CD4-positive, alpha-beta T cell treated with Interleukin-17A for 1 hour (primary cell): ENCODE measurements at places on chromosomes 5 and 9.

DNA sequence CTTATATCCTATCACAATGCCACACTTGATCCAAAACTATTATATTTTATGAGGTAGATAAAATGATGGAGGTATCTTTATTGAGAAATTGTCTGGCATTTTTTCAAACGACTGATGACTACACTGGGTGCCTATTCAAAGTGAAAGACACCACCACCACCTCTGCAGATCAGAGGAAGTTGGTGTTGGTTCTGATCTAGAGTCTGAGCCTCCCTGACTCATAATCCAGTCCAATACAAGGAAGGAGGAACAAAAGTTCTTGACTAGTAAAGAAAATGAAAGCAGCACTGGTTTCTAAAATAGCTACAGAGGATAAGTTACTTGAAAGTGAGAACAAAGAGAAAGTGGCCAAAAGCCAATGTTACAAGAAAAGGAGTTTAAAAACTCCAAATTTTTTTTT is 139.9 kb downstream of the RFX3 start:
- no peak for DNase-seq

- DNase-seq: no peak
These were observed 1672.0 kb upstream of the CDH9 start for GRCh38 chr5:28710360-28710759.

DNA sequence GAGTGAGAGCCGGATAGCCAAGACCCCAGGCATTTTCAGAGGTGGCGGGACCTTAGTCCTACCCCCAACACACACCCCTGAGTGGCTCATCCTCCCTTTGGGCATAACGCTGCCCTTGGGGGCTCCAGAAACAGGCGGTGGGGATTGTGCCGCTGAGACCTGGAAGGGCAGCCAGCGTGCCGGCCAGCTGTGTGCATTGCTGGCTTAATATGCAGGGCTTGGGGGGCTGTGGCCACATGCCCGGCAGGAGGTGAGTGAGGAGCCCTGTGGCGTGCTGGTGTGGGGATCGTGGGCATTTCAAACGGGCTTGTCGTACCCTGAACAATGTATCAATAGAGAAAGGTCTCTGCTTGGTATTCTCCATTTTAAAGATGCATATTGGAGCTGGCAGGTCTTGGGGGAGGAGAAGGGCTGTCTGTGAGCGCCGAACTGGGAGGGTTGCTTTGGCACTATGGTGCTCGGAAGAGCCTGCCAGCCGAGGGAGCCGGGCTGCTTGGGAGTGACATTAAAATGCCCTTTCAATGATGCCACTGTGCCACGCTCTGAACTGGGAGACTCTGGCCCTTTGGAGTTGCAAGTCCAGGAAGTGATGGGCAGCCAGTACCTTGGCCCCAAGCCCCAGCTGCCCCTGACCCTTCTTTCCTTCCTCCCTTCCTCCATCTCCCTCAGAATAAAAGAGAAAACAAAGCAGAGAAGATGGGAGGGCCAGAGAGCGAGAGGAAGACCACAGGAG is 11.2 kb upstream of the OLFM1 start:
- DNase-seq: no peak

- no peak for DNase-seq
These were observed 72.0 kb upstream of the CKMT2 start for GRCh38 chr5:81161012-81161601.

DNA sequence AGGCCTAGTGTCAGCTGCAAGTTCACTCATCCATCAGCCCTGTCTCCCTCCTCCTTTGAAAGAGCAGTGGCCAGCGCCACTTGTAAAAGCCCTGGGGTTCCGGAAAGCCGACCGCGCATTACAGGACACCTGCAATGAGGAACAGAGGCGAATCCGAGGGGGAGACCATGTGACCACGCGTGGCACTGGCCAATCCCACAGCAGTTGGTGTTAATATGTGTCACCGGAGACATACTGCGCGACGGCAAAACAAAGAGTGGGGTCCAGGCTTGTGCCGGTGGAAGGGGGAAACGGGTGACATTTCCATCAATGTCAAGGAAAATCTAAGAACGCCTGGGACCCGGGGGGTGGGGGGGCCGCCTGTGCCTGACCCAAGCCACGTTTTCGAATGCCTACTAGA is 480.8 kb downstream of the SPATA31A7 start:
- no peak for DNase-seq

DNA sequence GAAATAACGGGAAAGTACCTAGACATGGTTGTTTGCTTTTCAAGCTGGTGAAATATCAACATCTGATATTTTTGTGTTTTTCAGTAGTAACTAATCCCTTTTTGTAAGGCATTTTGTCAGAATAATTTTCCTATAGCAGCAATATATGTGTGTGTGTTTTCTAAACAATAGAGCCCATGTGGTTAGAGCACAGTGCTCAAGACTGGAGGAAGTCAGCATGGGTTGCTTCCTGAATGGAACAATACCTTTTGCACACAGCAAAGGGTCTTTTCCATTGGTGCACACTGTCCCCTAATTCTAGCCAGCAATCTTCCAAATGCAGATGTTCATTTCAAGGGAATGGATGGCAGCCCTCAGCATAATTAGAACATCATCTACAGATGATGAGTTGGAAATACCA is 270.1 kb downstream of the AOPEP start:
- DNase-seq: no peak

DNA sequence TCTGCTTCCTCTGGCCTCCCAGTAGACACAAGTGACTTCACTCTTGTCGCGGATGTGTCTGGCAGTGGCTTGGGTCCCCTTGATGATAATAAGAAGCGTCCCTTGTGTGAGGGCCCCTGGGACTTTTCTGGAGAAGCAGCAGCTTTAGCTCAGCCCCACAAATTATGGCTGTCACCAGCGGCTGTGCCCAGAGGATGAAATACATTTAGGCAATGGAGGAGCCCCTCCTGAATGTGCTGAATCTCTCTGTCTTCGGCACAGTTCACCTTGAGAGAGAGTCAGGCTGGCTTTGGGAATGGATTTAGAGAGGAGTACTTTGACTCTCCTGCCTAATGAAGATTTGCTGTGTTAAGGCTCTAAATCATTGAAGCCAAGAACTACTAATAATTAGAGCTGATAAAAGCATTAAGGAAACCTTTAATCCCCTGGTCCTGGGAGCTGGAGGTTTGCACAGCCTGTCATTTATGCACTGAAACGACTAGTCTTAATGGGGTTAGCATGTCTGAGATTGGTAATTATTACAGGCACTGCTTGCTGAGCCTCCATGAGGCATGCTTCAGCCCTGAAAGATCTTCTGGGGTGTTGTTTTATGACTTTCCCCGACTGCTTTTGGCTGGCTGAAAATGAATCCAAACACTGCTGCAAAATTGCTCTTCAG is 127.0 kb downstream of the TENT4A start:
- DNase-seq: no peak

DNA sequence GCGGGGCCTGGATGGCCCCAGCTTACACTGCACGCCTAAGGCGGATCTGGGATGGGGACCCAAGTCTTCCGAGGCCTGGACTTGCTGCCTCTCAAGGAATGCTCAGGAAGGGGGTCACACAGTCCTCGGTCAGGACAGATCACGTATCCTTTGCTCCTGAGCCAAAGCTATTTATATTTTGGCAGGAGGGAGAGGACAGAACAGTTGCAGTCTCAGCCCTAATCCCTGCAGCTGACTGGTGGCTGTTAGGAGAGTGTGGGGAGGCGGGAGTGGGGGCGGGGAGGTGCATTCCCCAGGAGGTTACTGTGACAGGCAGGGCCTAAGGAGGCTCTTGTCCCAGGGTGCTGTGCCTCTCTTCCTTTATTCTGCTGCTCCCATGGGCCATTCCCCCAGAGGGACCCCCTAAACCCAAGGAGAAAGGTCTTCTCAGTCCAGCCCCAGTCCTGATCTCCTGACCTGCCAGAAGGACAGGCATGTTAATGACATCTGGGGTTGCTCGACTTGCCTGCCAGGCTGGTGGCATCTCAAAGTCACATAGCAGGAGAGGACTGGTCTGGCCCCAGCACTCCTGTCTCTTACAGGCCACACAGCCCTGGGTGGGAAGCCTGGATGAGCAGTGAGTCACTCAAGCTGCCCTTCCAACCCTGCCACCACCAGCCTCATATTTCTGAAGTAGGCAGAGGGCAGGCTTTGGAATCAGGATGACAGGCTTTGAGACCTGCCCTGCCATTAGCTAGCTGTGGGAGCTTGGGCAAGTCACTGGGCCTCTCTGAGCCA is 51.9 kb downstream of the COL27A1 start:
- DNase-seq: no peak

- no peak for DNase-seq
These were observed 204.6 kb upstream of the CD180 start for GRCh38 chr5:67401172-67401571.

- DNase-seq: no peak
These were observed 1369.8 kb upstream of the NUDT12 start for GRCh38 chr5:104932431-104932830.

DNA sequence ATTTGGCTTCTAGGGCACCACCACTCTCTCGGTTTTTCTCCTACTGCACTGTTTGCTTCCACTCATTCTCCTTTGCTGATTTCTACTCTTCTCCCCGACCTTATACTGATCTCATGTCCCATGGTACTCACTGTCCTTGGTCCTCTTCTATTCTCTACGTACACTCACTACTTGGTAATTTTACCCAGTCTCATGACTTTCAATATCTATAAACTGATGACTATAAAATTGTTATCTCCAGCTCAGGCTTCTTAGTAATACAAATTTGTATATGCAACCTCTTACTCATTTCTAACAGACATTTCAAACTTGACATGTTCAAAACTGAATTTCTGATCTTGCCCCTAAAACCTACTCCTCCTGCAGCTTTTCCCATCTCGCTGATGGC is 4.1 kb downstream of the RAPGEF6 start:
- no peak for DNase-seq

- peak; percentile 58 for DNase-seq
These were observed 592 bp downstream of the UBAP2 start for GRCh38 chr9:34047864-34048726.

- DNase-seq: no peak
These were observed 198.9 kb downstream of the LURAP1L start for GRCh38 chr9:12973710-12974109.

- DNase-seq: no peak
These were observed 332 bp downstream of the SGCD start for GRCh38 chr5:156327296-156327695.

- DNase-seq: no peak
These were observed 9.6 kb downstream of the MCC start for GRCh38 chr5:113478691-113479090.

DNA sequence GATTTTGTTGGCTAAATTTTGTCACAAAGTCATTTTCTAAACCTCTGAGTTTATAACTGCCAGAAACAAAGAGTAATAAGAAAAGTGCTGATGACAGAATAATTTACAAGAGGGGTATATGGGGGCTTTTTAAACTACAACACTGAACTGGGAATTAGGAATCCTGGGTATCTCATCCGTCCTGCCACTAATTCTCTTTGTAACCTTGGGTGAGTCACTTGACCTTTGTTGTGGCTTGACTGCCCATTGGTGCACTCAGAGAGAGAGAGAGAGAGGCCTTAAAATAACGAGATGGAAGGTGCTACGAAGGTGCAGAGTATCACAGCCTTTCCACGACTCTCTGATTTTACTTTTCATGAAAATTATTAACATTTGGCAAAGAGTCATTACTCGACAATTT is 130.3 kb upstream of the CNTLN start:
- no peak for DNase-seq

DNA sequence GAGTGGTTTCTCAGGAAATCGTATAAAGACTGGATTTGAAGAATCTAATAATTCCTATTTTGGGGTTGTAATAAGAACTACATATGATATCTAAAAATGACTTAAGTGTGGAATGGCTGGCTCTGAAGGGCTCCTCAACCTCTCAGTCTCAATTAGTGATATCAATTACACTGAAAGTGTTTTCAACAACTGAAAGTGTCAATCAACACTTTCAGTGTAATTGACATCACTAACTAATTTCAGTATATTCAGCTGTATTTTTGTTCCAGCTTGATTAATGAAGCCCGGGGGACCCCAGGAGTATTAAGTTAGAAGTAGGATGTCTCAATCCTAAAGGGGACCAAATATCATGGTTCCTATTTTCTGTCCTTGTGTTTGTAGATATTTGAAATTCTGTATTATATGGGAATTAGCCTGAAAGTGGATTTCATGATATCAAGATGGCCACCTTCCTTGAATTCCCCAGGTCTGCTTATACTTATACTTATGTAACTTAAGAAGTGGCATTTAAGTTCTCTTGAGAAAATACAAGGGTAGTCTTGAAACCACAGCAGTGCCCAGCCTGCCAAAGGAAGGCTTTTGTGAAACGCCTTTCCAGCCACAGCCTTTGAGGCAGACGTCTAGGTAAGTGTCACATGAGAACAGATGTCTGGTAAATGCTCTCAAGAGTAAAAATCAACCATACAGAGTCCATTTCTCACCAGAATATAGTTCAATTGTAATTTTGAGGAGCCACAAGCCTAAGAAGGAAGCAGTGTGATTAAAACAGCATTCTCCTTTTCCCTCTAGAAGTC is 4.6 kb downstream of the BASP1 start:
- no peak for DNase-seq

- peak; percentile 57 for DNase-seq
These were observed 21.3 kb upstream of the ZNF782 start for GRCh38 chr9:96875461-96876142.

- no peak for DNase-seq
These were observed 26.7 kb upstream of the TNC start for GRCh38 chr9:115144706-115145105.

GRCh38 chr9:19999491-20000057 is 210.7 kb upstream of the SLC24A2 start:
- peak; percentile 26 for DNase-seq

- DNase-seq: no peak
These were observed 27.7 kb downstream of the CDC37L1 start for GRCh38 chr9:4706971-4707622.

DNA sequence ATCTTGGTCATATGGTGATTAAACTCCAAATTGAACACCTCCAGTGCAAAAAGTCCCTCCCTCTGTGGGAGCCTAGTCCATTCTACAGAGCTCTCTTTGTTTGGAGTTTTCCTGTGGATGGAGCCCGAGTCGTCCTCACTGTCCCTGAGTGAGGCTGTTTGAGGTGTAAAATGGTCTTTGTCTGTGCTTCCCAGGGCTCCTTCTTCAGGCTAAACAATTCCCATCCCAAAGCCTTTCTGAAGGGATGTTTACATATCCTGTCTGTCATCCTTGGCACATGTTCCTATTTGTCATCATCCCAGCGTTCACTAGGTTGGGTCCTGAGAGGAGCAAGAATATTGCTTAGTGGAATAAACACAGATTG is 68.9 kb downstream of the COL27A1 start:
- DNase-seq: no peak

- DNase-seq: no peak
These were observed 545 bp upstream of the CTSV start for GRCh38 chr9:97039514-97039860.

GRCh38 chr9:111900858-111901612 is 4.4 kb downstream of the UGCG start:
- no peak for DNase-seq

GRCh38 chr9:130891688-130892476 is 4.7 kb downstream of the QRFP start:
- no peak for DNase-seq

DNA sequence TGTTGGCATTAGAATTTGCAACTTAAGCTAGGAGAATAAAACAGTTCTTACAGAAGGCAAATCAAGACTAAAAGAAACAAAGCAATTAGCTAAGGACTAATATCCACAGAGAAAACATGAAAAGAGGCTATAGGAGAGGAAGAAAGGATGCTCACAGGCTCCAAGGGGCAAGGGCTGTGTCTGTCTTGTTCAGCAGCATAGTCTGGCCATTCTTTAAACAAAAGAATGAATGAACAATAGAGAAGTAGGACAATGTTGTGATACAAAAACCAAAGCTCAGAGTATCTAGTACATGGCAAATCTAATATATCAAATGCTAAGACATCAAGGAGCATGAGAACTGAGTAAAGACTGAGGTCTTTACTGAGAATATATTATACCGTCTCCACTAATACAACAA is 39.5 kb downstream of the PLPP1 start:
- DNase-seq: no peak
